Anterior cingulate cortex (tissue), 58 donors: ENCODE measurements at places on chromosomes 3 and 15.

DNA sequence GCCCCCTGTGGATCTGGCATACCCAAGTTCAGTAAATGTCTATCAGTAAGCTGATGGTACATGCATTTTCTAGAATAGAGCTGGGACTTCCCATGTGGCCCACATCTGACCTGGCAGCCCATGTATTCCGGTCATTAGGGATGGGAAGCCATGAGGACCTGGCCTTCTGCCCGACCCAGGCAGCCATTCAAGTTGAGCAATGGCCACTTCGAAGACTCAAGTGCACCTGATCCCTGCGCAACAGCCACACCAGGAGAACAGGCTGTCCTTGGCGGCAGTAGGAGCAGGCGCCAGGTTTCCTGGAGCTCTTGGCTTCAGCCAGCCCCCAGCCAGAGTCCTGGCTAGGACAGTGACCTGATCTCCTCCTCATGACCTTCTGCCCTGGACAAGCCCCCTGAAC lies 14.6 kb downstream of the HEMK1 start:
- no peak for DNase-seq

- no peak for DNase-seq
Measured at GRCh38 chr3:105798381-105798934, 70.4 kb downstream of the CBLB start.

DNA sequence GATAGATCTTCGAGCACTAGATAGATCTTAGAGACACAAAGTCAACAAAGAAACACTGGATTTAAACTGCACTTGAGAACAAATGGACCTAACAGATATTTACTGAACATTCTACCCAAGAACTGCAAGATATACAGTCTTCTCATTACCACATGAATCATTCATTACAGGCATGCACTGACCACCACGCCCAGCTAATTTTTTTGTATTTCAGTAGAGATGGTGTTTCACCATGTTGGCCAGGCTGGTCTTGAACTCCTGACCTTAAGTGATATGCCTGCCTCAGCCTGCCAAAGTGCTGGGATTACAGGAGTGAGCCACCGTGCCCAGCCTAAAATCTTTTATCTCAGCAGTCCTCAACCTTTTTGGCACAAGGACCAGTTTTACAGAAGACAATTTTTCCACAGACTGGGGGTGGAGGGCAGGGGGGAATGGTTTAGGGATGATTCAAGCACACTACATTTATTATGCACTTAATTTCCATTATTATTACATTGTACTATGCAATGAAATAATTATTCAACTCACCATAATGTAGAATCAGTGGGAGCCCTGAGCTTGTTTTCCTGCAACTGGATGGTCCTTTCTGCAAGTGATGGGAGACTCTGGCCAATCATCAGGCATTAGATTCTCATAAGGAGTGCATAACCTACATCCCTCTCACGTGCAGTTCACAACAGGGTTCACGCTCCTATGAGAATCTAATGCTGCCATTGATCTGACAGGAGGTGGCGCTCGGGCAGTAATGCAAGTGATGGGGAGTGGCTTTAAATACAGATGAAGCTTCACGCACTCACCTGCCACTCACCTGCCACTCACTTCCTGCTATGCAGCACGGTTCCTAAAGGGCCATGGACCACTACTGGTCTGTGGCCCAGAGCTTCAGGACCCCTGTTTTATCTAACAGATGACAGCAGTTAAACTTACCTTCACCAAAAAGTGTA lies 21.7 kb downstream of the CSNK1G1 start:
- DNase-seq = no peak

GRCh38 chr3:107446706-107447105 lies 69.5 kb downstream of the CCDC54 start:
- DNase-seq = no peak

DNA sequence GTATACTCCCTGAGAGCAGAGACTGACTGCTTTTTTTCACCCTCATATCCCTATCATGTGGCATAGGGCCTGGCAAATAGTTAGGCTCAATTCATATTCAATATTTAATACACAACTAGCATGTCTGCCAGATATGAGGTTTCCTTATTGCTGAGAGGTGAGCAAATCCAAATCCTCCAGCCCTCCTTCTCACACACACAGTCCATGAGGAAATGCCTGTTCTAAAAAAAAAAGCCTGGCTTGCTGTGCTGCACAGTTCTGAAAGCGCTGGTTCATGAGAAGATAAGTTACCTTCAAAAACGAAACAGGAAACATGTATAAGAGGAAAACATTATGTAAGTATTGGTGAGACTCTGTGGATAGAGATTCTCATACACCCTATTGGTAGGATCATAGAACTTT lies 15.5 kb upstream of the ACAP2 start:
- DNase-seq = no peak

GRCh38 chr3:183584246-183584913 lies 28.9 kb upstream of the KLHL6 start:
- DNase-seq = no peak

DNA sequence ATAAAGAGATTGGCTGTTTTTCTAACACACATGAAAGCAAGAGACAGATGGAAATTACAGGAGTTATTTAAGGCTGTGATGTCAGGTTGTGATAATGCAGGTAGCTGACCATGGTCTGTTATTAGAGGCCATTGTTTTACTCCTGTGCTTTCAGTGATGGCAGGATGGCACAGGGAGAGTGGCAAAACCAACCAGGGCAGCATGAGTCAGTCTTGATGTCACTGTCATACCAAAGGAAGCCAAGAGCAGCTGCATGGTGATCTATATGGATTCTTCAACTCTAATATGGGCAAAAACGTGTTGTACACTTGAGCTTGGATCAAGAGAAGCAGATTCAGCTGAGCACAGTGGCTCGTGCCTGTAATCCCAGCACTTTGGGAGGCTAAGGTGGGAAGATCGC lies 91.8 kb upstream of the LMOD3 start:
- DNase-seq = no peak

- DNase-seq = no peak
Measured at GRCh38 chr3:64332459-64333350, 107.4 kb upstream of the PRICKLE2 start.

DNA sequence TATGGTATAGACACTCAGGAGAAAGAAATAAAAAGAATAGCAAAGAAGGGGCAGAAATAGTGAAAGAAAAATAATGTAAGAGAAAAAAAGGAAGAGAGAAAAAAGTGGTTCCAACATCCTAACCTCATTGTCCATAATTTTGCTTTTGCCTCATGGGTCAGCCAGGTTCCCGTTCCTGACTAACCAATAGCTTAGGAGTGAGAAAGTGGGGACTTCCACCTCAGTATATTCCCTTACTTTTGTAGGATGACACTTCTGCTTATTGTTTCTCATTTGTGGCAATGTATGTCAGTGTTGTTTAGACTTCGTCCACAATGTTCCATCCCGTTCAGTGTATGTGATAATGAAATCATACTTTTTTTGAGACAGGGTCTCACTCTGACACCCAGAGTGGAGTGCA lies 9.3 kb upstream of the SLC12A8 start:
- no peak for DNase-seq

DNA sequence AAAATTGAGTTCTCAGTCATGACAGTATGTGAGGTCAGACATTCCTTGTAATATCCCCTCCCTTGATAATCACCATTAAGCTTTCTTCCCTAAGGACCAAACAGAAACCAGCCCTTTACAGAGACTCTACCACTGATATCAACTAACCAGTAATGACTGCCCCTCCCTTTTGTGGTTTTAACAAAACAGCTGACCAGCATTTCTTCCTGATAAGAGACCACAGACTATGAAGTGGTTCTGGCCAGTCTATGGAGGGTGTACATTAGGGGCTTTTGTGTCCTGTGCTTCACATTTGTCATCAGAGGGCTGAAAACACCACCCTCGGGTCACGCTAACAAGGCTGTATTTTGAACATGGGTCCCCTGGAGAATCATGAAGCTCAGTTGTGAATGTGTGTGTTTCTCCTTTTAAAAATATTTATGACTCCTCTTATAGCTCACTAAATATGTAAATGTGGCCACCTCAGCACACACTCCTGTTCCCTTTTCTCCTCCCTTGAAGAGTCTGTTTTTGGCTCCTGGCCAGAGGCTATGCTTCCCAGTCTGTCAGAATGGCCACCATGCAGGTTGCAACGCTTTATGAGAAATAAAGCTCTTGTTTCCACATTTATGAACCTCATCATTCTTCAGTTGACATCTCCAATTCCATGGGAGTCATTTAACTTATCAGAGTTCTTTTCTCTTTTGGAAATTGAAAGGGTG lies 239.3 kb downstream of the CPNE4 start:
- no peak for DNase-seq

GRCh38 chr15:68617001-68617400 lies 38.2 kb downstream of the CORO2B start:
- peak; percentile 17 for DNase-seq

- DNase-seq = no peak
Measured at GRCh38 chr15:78838489-78838888, 27.2 kb upstream of the ADAMTS7 start.

- DNase-seq = no peak
Measured at GRCh38 chr3:10857235-10857634, 41.2 kb downstream of the SLC6A11 start.

GRCh38 chr3:71705681-71706080 lies 19.5 kb downstream of the EIF4E3 start:
- no peak for DNase-seq

DNA sequence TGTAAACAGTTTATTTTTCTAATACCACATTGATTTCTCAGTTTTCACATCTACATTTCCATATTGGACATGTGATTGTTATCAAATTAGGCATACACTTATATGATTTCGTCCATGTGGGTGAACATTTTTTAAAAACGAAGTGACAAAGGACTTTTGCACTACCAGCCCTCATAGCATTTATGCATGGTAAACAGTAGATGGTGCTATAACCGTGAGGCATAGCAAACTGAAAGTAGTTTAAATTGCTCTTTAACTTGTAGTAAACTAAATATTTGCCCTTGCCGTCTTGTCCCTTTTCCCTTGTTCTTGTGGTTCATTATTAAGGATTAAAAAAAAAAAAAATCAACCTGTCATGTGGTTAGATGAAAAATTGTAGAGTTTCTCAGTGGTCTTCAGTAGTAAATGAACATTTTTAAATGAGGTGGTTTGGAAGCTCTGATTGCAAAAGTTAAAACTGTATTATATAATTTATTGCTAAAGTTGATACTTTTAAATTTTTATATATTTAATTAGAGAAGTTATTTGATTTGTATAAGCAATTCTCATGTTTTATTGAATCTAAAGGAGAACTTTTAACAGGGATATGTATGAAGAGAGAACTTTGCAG lies 24.0 kb downstream of the STX19 start:
- DNase-seq = no peak

DNA sequence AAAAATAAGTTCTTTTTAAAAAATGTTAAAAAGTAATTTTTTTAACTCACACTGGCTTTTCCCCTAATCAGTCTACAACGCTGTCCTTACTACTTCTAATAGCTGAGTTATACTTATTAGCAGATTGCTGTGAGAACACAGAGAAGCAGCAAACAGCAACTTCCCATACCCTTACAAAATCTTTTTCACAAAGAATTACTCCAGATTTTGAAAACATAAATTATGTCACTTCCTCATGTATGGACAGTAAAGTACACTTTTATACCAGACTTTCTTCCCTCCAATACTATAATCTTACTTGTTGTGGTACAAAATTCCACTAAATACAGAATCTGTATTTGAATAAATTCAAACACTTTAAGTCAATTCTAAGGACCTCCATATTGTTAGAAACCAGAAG lies 2.1 kb downstream of the PHC3 start:
- no peak for DNase-seq

GRCh38 chr3:48344867-48345507 lies 11.5 kb upstream of the SPINK8 start:
- DNase-seq = no peak

DNA sequence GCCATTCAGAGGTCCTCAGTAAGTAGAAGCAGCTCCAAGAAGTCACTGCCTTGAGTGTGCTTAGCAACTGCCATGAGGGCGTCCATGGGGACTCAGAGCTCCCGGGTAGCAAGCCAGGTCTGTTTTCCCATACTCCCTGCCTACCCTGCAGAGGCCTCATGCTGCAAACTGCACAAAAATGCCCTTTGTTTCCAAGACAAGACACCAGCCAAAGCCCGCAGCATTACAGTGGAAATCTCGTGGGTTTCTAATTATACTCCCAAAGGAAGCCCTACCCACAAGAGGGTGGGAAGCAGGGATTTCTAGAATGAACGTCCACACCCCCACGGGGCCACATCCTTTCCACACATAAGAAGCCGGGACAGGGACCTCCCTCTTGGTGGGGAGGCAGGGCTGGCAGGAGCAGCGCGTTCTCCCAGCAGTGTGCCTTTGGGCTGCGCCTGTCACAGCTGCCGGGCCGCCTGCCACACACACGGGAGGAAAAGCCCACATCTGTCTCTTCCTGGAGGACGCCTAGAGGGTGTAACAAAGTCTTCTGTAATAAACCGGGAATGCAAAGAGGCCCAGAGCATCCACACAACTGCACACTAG lies 31.1 kb downstream of the FAM174B start:
- peak; percentile 76 for DNase-seq

- no peak for DNase-seq
Measured at GRCh38 chr3:148680289-148680688, 17.4 kb upstream of the AGTR1 start.

- no peak for DNase-seq
Measured at GRCh38 chr3:196518966-196519717, 4.0 kb upstream of the SMCO1 start.

DNA sequence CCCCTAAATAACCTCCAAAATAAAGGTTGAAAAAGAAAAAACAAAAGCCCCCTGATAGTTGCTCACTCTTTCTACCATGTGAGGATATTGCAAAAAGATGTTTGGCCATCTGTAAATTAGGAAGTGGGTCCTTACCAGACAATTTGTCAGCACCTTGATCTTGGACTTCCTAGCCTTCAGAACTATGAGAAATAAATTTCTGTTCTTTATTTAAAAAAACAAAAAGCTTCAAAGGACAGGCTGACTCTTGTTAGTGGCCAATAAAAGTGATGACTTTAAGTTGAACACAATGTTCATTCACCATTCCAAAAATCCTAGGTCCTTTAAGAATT lies 103.5 kb downstream of the CBLB start:
- no peak for DNase-seq

DNA sequence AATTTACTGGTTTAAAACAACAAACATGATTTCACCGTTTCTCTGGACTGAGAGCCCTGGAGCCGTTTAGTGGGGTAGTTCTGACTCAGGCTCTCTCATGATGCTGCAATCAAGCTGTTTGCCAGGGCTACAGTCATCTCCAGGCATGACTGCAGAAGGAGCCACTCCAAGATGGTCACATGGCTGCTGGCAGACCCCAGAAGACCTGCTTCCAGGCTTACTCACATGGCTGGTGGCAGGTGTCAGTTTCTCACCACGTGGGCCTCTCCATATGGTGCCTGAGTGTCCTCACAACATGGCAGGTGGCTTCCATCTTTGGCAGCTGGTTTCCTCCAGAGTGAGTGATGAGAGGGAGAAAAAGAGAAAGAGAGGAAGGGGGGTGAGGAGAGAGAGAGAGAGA lies 378.3 kb upstream of the RGMA start:
- peak; percentile 36 for DNase-seq
